ENCODE measurements at places on chromosomes 12 and 14.

GRCh38 chr12:9130244-9130643, 14.5 kb upstream of the A2M start:
- DNase-seq: no peak

- DNase-seq: no peak
Measured at GRCh38 chr14:46344327-46344937, 307.1 kb downstream of the RPL10L start.

DNA sequence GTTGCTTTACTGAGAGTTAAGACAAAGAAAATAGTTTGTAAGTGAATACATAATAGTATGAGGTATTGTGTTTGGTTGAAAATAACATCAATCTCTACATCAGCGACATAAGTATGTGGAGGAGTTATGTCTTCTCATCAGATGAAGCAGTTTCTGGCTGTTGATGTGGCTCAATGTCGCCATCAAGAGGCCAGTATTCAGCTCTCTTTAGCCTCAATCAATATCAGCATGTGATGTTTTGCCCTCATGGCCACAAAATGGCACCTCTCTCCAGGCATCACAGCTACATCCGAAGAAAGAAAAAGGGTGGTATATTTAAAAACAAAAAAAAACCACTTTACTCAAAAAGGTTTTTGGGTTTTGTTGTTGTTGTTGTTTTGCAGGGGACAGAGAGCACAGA, 302.3 kb upstream of the TMEM132C start:
- DNase-seq: no peak

DNA sequence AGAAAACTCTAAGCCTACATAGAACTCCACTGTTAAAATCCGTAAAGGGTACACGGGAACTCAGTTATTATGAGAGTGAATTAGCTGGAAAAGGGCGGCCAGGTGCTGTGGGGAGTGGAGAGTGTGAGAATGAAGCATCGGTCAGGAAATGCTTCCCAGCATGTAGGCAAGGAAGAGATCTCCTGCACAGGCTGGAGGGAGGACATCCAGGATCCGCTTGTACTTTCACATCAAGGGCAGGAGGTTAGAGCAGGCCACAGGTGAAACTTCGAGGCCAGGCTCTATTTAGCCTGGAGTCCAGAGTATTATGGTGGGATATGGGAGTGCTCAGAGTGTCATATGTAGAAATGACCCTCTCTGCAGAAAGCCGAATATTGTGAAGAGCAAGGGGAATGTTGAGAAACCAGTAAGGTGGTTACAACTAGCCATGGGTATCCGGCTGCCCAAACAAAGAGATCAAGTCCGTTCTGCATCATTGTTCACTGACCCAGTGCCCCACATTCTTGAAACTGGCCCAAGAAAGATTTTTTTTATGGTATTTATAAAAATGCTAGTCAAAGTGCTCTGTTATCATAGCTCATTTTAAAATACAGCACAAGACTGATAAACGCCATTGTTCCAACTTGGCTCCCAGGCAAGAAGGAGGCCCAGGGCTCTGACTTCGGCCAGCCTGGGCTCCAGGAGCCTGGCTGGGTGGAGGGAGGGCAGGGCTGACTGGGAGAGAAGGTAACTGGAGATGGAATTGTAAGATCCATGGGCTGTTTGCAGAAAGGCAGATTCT, 79.4 kb upstream of the HIF1A start:
- no peak for DNase-seq

DNA sequence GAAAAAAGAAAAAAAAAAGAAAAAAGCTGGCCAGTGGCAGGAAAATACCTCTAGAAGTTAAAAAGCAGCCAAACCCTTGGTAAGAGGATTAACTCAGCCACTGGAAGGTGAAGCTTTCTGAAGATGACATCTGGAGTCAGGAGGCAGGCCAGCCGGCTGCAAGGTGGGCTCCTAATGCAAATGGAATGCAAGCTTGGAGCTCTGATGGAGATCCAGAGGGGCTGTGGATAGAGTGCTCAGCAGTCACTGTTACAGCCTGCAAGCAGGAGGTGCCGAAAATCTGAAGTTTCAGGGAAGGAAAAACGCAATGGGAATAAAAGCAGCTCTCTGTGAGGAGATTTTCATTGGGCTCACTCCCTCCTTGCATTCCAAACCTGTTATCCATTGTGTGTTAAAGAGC, 41.0 kb downstream of the GSC start:
- DNase-seq: no peak

GRCh38 chr14:22007363-22007762, 333.7 kb upstream of the OR4E1 start:
- DNase-seq: no peak

DNA sequence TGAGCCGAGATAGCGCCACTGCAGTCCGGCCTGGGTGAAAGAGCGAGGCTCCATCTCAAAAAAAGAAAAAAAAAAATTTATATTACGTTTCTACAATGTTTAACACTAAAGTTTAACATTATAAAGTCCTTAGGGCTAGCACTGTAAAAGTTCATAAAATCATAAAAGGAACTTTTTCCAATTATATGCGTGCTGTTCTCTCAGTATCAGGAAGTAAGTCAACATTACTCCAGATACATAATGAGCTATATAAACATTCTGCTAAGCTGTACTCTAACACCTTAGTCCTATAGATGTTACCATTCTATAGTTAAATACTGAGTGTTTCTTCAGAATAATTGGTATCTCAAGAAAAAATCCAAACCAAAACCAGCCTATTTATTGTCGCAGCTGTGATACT, 32.6 kb downstream of the SLC41A2 start:
- DNase-seq: no peak

- no peak for DNase-seq
Measured at GRCh38 chr14:26841326-26841725, 243.5 kb upstream of the NOVA1 start.

GRCh38 chr12:84159260-84159659, 753.3 kb downstream of the SLC6A15 start:
- no peak for DNase-seq

DNA sequence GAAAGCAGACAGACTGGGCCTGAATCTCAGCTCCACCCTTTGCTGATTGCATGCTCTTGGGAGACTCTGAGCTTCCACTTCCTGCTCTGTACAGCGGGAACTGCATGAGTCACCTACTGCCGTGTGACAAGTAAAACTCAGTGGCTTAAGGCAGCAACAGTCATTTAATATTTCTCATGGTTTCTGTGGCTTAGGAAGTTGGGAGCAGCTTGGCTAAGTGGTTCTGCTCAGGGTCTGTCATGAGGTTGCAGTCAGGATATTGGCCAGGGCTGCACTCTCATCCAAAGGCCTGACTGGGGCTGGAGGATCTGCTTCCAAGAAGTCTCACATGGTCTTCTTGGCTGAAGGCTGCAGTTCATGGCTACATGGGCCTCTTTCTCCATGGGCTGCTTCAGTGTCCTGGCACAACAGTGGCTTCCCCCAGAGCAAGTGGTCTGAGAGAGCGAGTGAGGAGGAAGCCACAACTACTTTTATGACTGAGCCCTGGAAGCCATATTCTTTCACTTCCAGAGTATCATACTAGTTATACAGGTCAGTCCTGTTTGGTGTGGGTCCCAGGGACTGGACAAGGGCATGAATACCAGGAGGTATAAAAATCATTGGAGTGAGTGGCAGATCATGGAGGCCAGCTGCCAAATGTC, 49.7 kb downstream of the FAM222A start:
- DNase-seq: no peak
